Kidney (tissue), 22 donors: ENCODE measurements at places on chromosomes 1 and 21. TPM values are rescaled to one million over a fixed set of nuclear protein-coding genes. Genes with fewer than 3 reads are reported as not detected.

GRCh38 chr1:12637693-12638092, 6.2 kb upstream of the AADACL4 start:
- DNase-seq, result no peak

DNA sequence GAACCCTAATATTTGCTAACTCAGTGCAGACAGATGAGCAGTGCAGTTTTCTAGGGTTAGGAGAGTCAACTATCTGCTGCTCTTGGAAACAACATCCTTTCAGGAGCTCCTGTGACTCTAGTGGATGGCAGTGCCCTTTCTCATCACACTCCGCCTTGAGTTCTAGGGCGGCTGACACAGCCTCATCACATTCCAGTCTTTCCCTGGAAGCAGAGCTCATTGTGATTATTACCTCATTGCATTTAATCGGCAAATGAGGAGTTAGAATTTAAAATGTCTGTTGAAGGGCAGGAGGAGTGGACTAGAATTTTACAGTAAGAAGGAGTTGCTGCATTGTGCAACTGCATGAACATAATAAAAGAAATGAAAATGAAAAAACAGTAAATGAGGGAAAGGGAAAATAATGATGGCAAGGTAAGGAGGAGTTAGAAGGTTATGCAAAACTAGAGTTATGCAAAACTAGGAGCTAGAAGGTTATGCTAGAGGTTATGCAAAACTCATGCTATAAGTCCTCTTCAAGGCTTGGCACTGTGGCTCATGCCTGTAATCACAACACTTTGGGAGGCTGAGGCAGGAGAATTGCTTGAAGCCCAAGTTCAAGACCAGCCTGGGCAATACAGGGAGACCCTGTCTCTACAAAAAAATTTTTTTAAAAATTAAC, 6.9 kb upstream of the PTGFRN start:
- no peak for DNase-seq

- DNase-seq, result no peak
Observed at GRCh38 chr1:144551107-144551542, 41.6 kb upstream of the PPIAL4F start.

The ICOSLG gene
- total RNA-seq, result 10.2 TPM

The RNF207 gene
- 43.6 TPM for total RNA-seq

DNA sequence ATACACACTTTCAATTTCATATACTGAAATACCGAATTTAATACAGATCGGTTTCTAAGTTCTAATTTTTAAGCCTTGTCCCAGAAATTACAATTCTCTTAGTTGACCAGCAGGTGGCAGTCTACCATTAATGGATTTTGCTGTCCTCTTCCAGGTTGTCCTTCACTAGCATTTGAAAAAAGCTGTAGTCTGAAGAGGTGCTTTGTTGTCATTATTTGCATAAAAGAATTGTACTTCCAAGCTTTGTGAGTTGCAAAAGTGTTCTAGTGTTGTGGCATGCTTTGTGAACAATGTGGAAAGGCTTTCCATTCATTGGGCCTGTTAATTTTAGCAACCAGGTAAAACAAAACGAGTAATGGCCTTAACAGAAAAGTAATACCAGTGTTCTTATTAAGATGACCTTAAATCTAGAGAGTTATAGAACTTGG, 193.6 kb downstream of the RPS6KC1 start:
- no peak for DNase-seq

The HSD3B1 gene
- not detected for total RNA-seq

DNA sequence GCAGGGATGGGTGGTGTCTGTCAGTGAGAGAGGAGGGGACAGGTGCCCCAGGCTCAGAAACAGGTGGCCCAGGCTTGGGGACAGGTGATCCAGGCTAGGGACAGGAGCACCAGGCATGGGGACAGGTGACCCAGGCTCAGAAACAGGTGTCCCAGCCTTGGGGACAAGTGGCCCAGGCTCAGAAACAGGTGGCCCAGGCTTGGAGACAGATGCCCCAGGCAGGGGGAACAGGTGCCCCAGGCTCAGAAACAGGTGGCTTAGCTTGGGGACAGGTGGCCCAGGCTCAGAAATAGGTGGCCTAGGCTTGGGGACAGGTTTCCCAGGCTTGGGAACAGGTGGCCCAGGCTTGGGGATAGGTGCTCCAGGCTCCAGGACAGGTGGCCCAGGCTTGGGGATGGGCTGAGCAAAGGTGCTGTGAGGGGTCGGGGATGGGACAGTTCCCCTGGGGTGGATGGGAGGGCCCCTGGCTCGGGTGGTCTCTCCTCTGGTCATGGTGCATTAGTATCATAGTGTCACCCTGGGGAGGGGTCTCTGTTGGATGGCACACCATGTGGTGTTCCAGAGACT, 87.7 kb upstream of the C1orf174 start:
- DNase-seq, result no peak

DNA sequence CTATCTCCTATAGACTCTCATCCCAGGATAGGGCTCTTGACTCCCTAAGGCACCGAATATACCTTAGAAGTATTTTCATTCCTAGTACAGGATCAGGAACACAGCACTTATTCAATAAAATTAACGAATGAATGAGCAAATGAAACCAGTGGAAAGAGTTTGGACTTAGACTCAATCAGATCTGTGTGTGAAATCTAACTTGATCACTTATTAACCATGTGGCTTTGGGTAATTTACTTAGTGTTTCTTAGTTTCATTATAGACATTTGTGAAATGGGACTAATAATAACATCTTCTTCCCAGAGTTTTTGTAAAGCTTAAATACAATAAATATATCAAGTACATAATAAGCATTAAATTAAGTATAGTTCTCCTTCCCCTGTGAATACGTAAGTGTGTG, 230.1 kb downstream of the ADGRL2 start:
- no peak for DNase-seq

The CADM3 gene
- 25.8 TPM for total RNA-seq

GRCh38 chr1:40633523-40633922, 32.0 kb downstream of the RIMS3 start:
- DNase-seq, result no peak

DNA sequence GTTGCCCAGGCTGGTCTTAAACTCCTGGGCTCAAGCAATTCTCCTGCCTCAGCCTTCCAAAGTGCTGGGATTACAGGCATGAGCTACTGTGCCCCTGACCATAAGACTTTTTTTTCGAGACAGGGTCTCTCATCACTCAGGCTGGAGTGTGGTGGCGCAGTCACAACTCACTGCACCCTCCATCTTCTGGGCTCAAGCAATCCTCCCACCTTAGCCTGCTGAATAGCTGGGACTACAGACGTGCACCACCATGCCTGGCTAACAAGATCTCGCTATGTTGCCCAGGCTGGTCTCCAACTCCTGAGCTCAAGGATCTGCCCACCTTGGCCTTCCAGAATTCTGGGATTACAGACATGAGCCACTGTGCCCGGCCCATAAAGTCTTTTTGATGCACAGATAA, 1.9 kb downstream of the C1orf56 start:
- no peak for DNase-seq

- no peak for DNase-seq
Observed at GRCh38 chr1:208101661-208102431, 142.3 kb downstream of the PLXNA2 start.

The KCNK2 gene
- 1.4 TPM for total RNA-seq

The LDLRAD1 gene
- total RNA-seq, result not detected

DNA sequence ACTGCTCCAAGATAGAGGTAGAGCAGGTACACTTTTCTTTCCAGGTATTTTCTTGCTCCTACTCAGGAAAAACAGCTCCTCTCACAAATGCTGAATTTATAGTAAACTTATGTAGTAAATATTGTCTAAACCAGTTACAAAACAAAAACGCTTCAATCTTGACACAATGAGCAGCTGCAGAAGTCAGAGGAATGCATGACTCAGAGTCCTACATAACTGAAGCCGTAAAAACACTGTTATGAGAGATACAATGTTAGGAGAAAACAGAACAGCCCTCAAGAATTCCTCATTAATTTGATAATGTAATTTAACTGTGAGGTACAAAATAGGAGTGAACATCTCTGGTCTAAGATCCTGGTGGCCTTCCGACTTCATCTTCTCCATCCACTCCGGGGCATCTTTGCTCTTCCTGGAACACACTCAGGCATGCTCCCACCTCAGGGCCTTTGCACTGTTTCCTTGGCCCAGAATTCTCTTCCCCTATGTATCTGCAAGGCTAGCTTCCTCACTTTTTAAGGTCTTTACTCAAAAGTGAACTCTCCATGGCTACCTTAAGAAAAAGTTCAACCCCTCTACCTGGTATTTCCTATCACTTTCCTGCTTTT, 138.5 kb downstream of the SLC45A1 start:
- no peak for DNase-seq

GRCh38 chr1:34009340-34009985, 145.6 kb downstream of the HMGB4 start:
- no peak for DNase-seq

DNA sequence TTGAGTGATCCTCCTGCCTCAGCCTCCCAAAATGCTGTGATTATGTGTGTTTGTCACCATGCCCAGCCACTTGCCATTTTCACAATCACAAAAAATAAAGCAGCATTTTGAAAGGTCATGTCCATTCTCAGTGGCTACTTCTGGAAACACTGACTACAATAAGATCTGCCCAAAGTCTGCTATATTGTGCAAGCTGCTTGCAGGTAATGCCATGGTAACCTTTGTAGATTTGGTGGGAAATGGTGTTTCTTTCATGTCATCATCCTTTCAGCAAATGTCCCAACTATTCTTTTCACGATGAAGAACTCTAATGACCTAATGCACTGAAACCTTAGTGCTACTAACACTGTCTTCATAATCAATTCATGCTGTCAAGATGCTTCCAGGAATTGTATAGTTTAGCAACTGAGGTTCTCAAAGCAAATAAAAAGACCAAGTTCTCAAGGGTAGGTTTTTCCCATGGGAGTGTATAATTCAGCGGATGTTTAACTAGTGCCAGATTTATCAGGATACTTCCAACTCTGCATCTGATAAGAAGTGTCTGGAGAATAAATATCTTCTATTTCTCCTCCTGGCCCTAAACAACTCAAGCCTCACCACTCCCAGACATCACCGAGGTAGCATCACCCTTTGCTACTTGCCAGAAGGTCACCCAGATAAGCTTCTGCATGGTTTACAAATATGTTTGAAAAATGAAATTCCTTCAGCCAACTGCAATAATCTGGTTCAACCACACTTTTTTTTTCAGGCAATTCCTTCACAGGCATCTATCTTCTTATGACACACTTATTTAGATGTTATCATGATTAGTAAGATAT, 132.0 kb upstream of the ZC3H11B start:
- DNase-seq, result peak; percentile 27

The SLC35A3 gene
- total RNA-seq, result 28.2 TPM

The HSD11B1 gene
- 1.8 TPM for total RNA-seq

DNA sequence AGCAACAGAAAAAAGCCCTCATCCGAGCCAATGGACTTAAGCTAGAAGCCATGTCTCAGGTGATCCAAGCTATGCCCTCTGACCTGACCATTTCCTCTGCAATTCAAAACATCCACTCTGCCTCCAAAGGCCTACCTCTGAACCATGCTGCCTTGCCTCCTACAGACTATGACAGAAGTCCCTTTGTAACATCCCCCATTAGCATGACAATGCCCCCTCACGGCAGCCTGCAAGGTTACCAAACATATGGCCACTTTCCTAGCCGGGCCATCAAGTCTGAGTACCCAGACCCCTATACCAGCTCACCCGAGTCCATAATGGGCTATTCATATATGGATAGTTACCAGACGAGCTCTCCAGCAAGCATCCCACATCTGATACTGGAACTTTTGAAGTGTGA, 20.7 kb downstream of the NR5A2 start:
- DNase-seq, result no peak

- DNase-seq, result no peak
Observed at GRCh38 chr1:9253453-9254105, 19.0 kb downstream of the H6PD start.

- DNase-seq, result no peak
Observed at GRCh38 chr1:114078116-114078515, 75.6 kb downstream of the SYT6 start.

- no peak for DNase-seq
Observed at GRCh38 chr1:162404550-162405160, 7.3 kb downstream of the SH2D1B start.

- DNase-seq, result no peak
Observed at GRCh38 chr1:74368335-74368734, 133.1 kb downstream of the TNNI3K start.

The SNRPE gene
- total RNA-seq, result 92.7 TPM

The ITLN2 gene
- not detected for total RNA-seq

The FRRS1 gene
- 7.4 TPM for total RNA-seq

- no peak for DNase-seq
Observed at GRCh38 chr21:16181018-16181417, 451.2 kb downstream of the USP25 start.

- no peak for DNase-seq
Observed at GRCh38 chr21:24208562-24209260, 1398.6 kb downstream of the MRPL39 start.

DNA sequence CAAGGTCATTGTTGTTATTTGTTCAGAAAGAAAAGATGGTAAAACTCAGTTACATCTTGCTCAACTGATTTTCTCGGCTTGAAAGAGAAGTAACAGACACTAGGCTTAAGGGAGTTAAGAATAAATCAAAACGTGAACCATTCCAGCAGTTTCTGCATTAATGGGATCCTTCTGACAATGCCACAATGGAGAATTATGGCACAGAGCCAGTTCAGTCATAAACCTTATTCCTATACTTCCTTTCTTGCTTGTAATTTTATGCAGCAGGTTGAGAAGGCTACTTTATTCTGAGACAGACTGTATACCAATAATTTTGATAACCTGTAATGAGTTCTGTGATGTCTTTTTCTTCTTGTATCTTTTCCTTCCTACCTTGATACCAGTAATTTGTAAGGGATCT, 167.0 kb downstream of the C1orf21 start:
- no peak for DNase-seq

- peak; percentile 52 for DNase-seq
Observed at GRCh38 chr1:154221278-154222001, 685 bp downstream of the UBAP2L start.

- DNase-seq, result no peak
Observed at GRCh38 chr1:227929751-227930472, 17.8 kb downstream of the WNT9A start.

The AADACL3 gene
- not detected for total RNA-seq

- DNase-seq, result no peak
Observed at GRCh38 chr1:212141404-212141803, 105.9 kb downstream of the DTL start.

The AQP10 gene
- total RNA-seq, result not detected

The CD84 gene
- total RNA-seq, result 17.5 TPM

The PRKAA2 gene
- 11.6 TPM for total RNA-seq

DNA sequence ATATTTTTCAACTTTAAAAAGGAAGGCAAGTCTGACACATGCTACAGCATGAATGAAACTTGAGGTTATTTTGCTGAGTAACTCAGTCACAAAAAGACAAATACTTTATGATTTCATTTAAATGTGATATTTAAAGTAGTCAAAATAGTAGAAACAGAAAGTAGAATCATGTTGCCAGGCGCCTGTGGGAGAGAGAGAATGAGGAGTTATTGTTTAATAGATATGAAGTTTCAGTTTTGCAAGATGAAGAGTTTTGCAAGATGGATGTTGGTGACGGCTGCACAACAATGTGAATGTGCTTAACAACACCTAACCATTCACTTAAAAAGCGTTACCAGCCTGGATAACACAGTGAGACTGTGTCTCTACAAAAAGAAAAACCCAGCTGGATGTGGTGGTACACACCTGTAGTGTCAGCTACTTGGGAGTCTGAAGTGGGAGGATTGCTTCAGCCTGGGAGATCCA, 20.7 kb upstream of the ATP1A1 start:
- no peak for DNase-seq

The LMOD1 gene
- 33.3 TPM for total RNA-seq
